SW480 (cell line): ENCODE measurements at places on chromosomes 7 and 10.

DNA sequence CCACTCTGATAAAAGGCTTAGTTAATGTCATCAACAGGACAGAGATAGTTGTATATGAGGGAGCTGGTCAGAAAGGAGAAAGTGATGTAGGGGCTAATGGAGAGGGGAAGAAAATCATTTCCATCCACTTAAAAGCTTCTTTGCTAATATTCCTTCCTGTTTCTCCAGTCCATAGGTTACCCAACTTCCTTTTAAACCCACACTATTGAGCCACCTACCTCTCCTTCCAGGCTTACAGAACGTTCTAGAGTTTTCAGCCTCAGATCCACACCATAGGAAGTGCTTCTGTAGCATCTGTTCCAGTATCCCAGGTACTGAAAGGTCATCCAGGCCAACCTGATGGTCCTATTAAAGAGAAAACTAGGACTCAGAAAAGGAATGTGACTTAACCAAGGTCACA is 28.2 kb downstream of the STRIP2 start:
- no peak for DNase-seq

DNA sequence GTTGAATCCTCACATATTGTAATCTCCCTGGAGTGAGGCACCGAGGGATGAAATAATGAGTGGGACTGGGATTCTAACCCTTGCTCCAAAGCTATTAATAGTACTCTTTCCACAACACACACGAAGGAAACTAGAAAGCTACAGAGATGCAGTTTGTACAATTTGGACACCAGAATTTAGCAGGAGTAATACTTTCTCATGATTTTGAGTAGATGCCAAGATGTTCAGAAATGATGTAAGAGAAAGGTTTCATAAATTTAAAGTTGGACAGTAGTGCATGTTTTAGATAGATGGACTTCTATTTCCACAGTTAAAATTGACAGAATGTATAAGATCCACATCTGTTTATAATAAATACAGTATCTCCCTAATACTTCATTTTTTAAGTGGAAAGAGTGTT is 46.5 kb downstream of the PRR15 start:
- DNase-seq: no peak

DNA sequence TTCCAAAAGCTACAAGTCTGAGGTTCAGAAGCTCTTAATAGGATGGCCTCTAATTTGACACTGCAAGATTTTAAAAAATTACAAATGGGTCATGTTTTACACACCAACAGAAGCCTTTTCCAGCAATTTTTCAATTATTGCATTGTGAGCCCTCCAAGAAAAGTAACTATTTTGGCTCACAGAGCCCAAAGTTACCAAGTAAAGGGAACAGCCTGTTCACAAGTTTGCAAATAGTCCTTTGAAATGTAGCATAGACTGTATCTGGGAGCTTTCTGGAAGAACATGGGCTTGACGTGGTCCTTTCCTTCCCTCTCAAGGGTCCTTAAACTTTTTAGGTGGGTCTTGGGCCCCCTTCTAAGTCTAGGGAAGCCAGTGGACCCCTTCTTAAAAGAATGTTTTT is 1.3 kb upstream of the GDF10 start:
- no peak for DNase-seq

DNA sequence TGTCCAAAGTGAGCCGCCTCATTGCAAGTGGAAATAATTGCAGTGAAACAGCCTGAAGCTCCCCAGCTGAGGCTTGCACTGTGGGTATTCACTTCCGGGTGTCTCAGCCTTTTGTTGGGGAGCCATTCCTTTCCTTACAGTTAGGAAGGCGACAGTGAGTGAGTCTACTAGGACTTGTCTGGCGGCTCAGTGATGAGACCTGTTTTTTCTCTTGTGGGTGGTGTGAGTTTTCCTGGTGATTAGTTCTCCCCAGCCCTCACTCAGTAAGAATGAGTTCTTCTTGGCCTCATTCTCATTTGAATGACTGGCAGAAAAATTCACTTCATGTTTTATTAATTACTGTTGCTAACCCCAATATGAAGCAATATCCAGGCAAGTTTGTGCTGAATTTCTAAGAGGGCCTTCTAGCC is 2.6 kb downstream of the PGAM1 start:
- DNase-seq: no peak

GRCh38 chr10:5960070-5960972 is 17.0 kb downstream of the IL15RA start:
- no peak for DNase-seq

- DNase-seq: no peak
Measured at GRCh38 chr7:98553666-98554065, 63.4 kb upstream of the NPTX2 start.

DNA sequence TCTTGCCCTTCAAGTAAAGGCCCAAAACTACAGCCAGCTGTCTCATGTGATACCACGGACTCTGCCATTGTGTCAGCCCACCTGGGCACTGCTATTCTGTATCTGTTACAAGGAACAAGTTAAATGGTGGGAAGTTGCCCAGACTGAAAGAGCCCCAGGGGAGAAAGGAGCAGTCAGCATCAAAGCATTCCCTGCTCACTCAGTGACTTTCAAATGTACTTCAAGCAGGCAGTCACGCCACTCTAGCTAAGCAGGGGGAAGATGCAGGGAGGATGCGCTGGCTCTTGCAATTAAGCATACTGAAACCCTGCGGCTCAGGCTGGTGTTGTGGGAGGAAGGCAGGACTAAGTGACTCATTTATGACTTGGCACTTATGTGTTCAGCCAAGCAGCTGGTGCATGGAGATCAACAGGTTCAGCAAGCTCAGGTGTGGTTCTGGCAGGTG is 1249.6 kb downstream of the TYW1 start:
- DNase-seq: peak; percentile 68

DNA sequence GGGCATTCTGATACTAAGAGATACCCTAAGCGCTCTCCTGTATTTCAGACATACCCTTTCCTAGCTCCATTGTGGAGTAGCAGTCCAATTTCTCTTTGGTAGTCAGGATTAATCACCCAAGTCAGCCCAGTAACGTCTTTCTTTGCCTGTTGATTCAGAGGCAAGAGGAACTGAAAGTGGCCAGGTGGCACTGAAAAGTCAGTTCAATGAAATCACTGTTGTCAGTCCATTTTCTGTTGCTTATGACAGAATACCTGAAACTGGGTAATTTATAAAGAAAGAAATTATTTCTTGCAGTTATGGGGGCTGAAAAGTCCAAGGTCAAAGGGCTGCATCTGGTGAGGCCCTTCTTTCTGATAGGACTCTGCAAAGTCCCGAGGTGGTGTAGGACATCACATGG is 40.2 kb downstream of the ANKRD61 start:
- DNase-seq: no peak

DNA sequence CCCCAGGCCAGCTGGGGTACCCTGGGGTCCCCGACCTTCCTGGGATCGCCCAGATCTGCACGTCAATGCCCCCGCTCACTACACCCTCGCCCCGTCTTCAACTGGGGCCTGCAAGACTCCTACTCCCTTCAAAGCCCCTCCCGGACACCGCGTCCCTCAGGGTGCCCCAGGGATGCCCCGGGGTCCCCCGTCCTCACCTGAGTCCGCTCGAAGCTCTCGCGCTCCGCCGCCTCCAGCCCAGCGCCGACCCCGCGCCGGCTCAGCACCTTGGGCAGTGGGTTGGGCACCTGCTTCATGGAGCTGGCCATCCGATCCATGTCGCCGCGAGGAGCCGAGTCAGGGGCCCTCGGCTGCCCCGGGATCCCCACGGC is at the start of gene HIP1:
HIP1 (minus strand) TSS at position 338 of the 371 bp plus-strand sequence; CDS start at position 317, 21 bp downstream.
- no peak for DNase-seq

GRCh38 chr10:6669269-6669859 is 89.3 kb upstream of the PRKCQ start:
- DNase-seq: peak; percentile 55

- no peak for DNase-seq
Measured at GRCh38 chr10:50582046-50582445, 41.7 kb downstream of the SGMS1 start.

DNA sequence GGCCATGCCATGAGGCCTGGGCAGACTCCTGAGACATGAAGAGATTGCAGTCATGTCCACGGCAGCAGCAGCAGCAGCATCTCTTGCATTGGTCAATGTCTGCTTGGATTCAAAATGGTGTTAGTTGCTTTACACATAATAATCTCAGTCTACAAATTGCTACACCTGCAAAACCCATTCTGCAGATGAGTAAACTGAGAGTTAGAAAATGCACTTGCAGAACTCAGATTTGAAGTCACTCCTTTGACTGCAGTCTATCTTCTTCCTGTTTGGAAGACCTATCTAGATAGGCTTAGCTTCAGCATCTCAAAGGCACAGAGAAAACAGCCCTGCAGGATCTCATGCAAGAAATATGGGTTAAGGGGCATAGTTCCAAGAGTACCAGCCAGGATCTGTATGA is 350.3 kb downstream of the TNS3 start:
- no peak for DNase-seq

GRCh38 chr10:93879273-93879672 is 14.5 kb upstream of the SLC35G1 start:
- no peak for DNase-seq

GRCh38 chr10:131310551-131311401 is 745 bp downstream of the TCERG1L start:
- DNase-seq: no peak

- no peak for DNase-seq
Measured at GRCh38 chr7:138465046-138465445, 5.0 kb downstream of the TRIM24 start.

DNA sequence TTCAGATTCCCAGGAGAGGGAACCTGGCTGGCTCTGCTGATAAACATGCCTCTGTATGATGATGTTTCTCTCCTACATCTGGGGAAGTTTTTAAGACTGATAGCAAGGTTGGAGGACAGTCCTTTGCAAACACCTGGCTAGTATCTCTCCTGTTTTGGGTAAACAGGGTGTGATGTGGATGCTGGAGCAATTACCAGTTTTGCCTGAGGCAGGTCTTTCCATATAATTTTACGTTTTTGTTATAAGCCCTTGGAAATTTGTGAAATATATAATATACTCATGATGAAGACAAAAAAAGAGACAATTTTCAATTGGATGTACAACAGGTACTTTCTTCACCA is 138.6 kb downstream of the ADAM22 start:
- no peak for DNase-seq

DNA sequence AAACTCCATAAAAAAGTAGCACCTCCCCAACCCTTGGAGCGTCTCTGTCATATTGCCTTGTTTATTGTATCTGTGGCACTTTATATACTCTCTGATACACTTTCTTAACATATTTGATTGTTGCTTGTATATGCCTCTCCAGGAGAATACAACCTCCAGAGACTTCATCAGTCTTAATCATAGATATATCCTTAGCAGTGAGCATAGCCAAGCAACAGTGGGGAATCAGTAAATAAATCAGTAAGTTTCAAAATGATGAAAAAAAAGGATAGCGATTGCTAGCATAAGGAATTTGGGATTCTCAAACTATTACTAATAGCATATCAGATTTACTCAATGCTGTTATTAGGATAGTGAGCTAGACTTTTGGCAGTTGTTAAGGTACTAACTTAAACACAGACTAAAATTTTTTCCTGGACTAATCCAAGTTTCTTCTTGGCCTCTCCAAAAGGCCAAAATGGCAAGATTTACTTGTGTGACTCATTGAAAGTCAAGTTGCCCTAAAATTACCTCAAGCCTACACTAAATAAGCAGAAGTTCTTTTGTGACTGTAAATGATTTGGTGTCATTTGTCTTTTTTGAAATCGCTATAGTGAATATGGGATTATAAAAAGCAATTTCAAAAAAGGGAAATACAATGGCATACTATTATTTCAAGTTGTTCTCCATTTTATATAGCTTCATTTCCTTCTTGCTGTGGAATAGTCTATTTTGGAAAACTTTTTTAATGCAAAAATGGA is 177.9 kb downstream of the CHN2 start:
- DNase-seq: no peak

DNA sequence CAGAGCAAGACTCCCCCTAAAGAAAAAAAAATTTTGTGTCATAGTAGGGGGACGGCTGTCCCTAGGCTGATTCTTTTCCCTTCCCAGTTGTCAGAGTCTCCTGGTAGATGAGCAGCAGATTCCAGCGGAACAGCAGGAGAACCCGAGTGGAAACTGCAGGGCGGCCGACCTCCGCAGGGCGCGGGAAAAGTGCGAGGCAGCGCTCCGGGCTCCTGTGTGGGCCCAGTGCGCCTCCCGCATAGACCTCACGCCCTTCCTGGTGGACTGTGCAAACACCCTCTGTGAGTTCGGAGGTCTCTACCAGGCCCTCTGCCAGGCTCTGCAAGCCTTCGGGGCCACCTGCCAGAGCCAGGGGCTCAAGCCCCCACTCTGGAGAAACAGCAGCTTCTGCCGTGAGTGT is 46.0 kb downstream of the ZAN start:
- no peak for DNase-seq

- peak; percentile 17 for DNase-seq
Measured at GRCh38 chr7:139362302-139362701, 2.6 kb downstream of the LUC7L2 start.

GRCh38 chr10:7492660-7493046 is 81.8 kb upstream of the SFMBT2 start:
- DNase-seq: no peak

- DNase-seq: no peak
Measured at GRCh38 chr10:73771722-73772280, 10.0 kb upstream of the CHCHD1 start.

- no peak for DNase-seq
Measured at GRCh38 chr10:83078160-83078559, 1061.1 kb upstream of the GHITM start.

- DNase-seq: no peak
Measured at GRCh38 chr7:27188386-27189294, 3.6 kb upstream of the HOXA11 start.

GRCh38 chr7:23200331-23200730 is 18.5 kb downstream of the NUP42 start:
- DNase-seq: no peak

DNA sequence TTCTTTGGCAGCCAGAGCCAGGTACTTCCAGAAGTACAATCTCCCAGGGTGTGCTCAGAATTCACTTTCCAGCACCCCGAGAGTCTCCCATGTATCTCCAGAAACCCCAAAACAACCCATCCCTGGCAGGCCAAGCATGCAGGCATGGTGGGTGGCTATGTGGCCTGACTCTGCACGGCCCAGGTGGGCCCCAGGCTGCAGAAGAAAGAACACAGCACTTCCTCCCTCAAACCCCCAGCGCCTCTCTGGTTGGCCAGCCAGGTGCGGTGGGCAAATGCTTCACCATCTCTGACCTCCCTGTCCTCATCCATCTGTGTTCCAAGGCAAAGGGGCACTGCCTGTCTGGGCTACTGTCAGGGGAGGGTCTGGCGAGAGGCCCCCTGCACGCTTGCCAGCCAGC is 100.3 kb downstream of the MKI67 start:
- DNase-seq: no peak
